ENCODE measurements at places on chromosomes 4 and X.

- DNase-seq = no peak
- no peak overlapping the region for H3K27ac ChIP-seq
- no peak overlapping the region for H3K4me3 ChIP-seq
- no peaks in the 10 kb centered on the region for H3K27me3 ChIP-seq
Observed at GRCh38 chr4:124304941-124305340, 407.6 kb downstream of the ANKRD50 start.

- DNase-seq = peak; percentile 53
- no peak overlapping the region for H3K27ac ChIP-seq
- no peak overlapping the region for H3K4me3 ChIP-seq
- no peaks in the 10 kb centered on the region for H3K4me1 ChIP-seq
Observed at GRCh38 chr4:7904952-7905915, 34.4 kb downstream of the AFAP1 start.

GRCh38 chrX:53093177-53093655 is 726 bp upstream of the KANTR start:
- peak overlapping the region; percentile 65 for H3K4me3 ChIP-seq
- DNase-seq = peak; percentile 78
- no peaks in the 10 kb centered on the region for H3K36me3 ChIP-seq
- H3K4me1 ChIP-seq = peaks cover 8% of the 10 kb centered on the region

GRCh38 chrX:105646592-105647372 is 175.6 kb upstream of the NRK start:
- peak; percentile 13 for DNase-seq
- no peaks in the 10 kb centered on the region for H3K27me3 ChIP-seq
- H3K4me3 ChIP-seq = no peak overlapping the region
- H3K4me1 ChIP-seq = peaks cover 12% of the 10 kb centered on the region
- no peak overlapping the region for H3K27ac ChIP-seq

GRCh38 chrX:79325263-79325958 is 41.7 kb downstream of the ITM2A start:
- no peaks in the 10 kb centered on the region for H3K4me1 ChIP-seq
- no peak overlapping the region for H3K27ac ChIP-seq
- H3K4me3 ChIP-seq = no peak overlapping the region
- DNase-seq = no peak
- H3K27me3 ChIP-seq = no peaks in the 10 kb centered on the region
- no peaks in the 10 kb centered on the region for H3K36me3 ChIP-seq

GRCh38 chrX:17471121-17471520 is 96.1 kb downstream of the NHS start:
- no peaks in the 10 kb centered on the region for H3K36me3 ChIP-seq
- H3K27ac ChIP-seq = no peak overlapping the region
- no peaks in the 10 kb centered on the region for H3K27me3 ChIP-seq
- no peaks in the 10 kb centered on the region for H3K4me1 ChIP-seq
